ENCODE measurements at places on chromosomes 5 and 9.
A peak's percentile ranks its signal among the peaks of the same experiment; 100 is the strongest.

- no peak for DNase-seq
Observed at GRCh38 chr9:113896713-113897112, 20.6 kb downstream of the ZNF618 start.

GRCh38 chr5:170267431-170268152 is 30.0 kb downstream of the LCP2 start:
- peak; percentile 83 for DNase-seq

DNA sequence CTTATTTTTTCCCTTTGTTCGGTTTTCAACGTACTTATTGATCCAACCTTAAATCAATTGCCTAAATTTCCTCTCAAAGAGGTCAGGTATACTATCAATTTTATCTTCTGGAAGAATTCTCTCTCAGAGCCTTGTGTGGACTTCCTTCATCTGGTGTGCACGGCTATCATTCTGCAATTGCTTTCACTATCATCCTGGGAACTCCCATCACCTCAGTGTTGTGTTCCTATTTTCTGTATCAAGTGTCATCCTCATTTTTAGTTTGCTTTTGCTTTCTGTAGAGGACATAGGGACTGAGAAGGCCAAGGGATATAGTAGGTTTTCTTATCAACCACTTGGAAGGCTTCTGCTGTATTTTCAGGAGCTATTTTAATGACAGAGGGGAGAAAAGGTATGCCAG is 11.3 kb downstream of the STOM start:
- no peak for DNase-seq

DNA sequence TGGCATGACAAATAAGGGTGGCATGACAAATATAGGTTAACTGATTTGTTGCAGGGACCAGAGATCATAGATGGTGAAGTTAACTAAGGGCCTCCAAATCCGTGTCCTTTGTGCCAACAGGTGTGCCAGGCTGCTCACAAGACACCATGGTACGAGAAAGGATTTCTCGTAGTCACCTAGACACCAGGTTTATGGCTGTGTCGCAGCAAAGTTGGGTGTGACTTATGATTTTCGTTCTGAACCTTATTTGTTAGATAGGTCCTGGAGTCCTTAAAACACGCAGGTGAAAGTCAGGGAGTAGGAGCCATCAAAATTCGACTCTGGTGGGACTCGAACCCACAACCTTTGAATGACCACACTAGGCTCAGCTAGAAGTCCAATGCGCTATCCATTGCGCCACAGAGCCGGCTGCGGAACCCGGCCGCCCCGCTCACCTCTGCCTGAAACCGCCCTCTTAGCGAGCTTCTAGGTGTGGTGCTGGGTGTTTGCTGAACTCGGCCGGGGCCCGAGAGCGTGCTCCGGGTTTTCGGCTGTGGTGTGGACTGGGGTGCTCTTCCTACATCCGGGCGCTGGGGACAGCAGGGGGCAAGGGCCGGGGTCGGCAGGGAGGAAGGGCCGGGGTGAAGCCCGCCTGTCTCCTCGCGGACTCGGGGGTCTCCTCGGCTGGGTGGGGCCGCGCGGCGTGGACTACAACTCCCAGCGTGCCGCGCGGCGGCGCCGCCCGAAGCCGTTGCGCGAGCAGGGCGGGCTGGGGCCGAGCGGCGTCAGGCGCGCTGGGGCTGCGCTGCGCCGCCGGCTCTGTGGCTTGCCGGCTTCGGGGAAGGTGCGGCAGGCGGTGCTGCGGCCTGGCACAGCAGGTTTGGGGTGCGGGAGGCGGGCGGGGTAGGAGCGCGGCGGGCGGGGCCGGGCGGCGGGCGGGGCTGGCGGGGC is at the start of gene SLC27A4:
Gene SLC27A4 (plus strand): TSS at position 767 of the 930 bp plus-strand sequence. CDS start 2,606 bp downstream, outside the sequence.
- DNase-seq: peak; percentile 82

DNA sequence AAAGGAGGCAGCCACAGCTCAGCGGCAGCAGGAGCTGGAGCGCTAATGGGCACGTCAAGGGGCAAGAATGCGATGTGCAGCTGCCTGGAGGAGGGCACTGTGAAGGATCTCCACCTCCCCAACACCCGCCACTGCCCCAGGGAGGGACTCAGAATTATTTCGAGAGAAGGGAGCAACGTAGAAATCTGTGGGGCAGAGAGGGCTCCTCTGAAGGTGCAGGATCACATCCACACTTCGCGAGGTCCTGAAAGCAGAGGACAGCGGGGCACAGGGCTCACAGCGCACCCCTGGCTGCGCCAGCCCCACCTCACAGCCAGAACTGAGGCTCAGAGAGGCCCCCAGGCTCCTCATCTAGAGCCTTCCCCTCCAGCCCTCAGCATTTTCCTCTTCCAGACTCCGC is 7.9 kb downstream of the COL23A1 start:
- DNase-seq: no peak

- DNase-seq: no peak
Observed at GRCh38 chr5:6135977-6136376, 242.4 kb downstream of the MED10 start.

DNA sequence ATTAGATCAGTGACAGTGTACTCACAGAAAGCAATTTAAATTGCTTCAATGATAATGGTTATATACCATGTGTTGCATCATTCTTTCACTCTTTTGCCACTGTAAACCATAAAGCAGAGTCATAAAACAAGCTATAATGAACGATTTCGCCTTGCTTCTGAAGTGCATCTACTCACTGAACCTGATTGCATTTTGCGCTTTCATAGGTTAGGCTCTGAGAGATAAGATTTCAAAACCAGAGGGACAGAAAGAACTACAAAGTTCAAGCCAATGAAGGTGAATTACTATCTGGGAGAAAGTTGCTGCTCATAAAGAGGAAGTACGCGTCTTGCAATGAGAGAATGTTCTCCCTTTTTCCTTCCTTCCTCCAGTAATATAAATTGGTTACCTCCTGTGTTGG is 412.7 kb downstream of the CETN3 start:
- no peak for DNase-seq

DNA sequence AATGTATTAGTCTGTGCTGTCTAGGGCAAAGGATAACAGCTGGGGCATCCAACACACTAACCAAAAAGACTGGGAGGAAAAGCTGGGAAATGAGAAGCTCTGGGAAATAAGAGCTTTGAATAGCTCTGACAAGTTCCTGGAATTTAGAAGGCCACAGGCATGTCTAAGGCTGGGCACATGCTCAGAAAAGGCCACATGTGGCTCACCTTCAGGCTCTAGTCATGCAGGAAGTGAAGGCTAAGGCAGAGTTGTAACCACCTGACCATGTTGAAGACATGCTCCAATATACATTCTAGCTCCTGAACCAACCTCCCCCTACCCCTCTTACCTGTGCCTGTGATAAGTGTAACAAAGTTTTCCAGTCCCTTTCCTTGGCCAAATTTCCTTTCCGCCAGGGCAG is 31.7 kb downstream of the CLTA start:
- DNase-seq: no peak

- DNase-seq: no peak
Observed at GRCh38 chr9:77789891-77790290, 141.8 kb upstream of the GNA14 start.

- no peak for DNase-seq
Observed at GRCh38 chr5:14699807-14700400, 35.4 kb downstream of the OTULIN start.

- no peak for DNase-seq
Observed at GRCh38 chr5:142507531-142508372, 178.1 kb downstream of the FGF1 start.

DNA sequence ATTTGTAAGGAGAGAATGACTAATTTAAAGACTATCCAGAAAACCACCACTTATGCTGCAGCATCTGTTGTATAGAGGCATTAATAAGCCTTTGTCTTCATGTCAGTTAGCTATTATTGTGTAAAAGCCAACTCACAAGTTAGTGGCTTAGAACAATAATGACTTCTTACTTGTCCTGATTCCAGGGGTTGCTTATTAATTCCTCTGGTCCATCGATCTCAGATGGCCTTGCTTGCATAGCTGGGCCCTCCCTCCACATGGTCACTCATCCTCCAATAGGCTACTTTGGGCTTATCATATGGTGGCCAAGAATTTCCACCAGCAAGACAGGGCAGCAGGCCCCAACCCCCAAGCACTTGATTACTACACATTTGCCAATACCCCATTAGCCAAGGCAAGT is 44.5 kb upstream of the STK32A start:
- no peak for DNase-seq

- no peak for DNase-seq
Observed at GRCh38 chr5:92309336-92309991, 926.3 kb upstream of the ARRDC3 start.

DNA sequence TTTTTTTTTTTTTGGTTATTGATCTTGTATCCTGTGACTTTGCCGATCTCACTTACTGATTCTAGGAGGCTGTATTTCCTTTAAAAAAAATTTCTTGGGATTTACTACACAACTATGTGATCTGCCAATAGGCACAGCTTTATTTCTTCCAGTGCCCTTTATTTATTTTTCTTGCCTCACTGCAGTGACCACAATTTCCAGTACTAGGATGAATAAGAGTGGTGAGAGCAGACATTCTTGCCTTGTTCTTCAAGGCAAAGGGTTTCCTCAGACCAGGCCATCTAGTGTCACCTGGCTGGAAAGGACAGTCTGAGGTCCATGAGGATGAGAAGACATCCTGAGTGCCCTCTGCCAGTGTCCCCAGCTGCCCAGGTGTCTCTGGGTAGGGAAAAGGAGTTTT is 265.4 kb downstream of the SPOCK1 start:
- no peak for DNase-seq

DNA sequence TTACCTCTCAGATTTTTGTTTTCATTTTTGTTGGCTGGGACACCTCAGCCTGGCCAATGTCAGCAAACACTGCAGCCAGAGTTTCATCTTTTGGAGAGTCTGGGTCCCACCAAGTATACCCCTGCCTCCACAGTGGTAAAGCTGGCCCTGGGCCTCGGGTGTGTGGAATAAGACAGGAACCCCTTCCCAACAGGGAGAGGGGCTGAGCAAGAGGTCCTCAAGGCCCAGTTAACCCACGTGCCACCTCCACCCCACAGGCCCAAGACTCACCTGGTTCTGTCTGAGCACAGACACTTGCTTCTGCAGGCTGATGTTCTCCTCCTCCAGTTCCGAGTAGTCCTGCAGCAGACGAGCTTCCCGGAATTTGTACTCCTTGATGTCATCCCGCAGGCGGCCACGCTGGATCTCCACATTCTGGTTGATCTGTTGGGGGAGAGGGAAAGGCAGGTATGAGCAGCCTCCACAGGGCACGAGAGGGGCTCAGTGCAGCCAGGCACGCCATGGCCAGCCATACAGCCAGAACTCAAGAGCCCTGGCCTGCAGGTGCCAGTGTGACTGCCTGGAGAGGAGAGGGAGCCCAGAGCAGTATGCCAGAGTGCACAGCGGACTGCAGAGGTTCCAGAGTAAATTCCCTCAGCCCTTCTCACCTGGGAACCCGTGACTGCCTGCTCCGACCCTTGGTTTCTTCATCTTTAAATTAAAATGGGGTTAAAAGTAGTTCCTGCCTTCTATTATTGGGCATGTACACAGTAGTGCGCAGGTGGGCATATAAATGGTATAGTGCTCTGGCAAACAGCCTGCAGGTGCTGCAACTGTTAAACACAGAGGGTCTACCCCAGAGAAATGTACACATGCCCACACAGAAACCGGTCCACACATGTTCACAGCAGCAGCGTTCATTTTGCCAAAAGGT is 42.0 kb downstream of the BICD2 start:
- DNase-seq: no peak

- DNase-seq: no peak
Observed at GRCh38 chr9:124262649-124262972, 4.9 kb downstream of the NEK6 start.

Data from CD4-positive, alpha-beta T cell treated with Interleukin-15 for 4 hours (primary cell).